ENCODE measurements at places on chromosomes 11 and 22.

GRCh38 chr11:79412761-79413160, 28.1 kb downstream of the TENM4 start:
- DNase-seq, result no peak

DNA sequence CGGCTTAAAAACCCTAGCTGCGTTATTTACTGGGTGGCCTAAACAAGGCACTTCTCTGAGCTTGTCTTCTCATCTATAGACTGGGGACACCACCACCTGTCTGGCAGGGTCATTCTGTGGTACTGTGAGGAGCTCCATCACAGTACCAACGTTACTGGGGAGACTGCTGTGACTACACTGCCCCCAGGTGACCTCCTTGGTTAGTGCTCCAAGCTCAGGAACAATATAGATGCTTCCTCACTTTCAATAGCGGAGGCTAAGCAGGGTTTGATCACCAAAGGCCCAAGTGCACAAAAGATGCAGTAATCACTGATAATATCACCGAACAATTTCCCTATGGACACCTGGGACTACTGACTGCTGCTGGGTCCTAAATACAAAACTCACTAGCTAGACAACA, 18.8 kb downstream of the PRPF19 start:
- DNase-seq, result no peak

DNA sequence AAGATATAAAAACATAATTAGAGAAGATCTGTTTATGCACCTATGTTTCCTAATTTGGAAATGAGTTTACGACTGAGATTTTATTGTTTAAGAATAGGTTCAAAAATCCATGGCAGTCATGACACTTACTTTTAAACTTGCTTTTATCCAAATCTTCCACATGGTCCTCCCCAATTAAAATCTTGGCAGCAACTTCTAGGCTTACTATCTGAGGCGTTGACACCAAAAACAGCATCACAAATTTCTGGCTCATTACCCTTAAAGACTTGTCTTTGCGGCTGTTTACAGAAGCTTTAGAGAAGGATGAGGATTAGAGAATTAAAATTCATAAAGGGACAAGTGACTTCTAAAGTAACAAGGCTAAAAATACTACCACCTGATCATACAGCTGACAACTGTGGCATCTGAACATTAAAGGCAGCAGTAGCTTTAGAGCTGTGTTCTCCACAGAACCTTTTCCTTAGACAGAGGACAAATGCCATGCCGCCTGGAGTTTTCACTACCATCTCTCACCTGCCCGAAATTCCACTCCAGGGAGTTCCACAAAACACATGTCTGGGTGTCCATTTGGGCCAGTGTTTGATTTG, 6.4 kb downstream of the E2F8 start:
- DNase-seq, result no peak

DNA sequence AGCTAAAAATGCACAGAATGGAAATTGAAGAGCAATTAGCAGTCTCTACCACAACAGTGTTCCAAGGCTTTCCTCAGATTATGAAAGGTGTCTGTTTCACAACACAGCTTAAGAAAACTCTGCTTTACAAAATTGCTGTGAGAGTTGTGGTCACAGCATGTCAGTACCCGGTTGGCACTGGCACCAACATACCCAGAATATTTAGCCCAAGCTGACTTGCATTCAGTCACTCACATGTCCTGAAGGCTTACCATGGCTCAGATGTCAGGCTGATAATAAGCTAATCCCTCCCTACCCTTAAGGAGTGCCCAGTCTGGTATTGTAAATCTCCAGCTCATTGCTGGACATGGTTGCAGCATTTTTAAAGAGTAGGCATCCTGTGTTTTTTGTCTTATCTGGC, 14.9 kb downstream of the NCR3LG1 start:
- no peak for DNase-seq

DNA sequence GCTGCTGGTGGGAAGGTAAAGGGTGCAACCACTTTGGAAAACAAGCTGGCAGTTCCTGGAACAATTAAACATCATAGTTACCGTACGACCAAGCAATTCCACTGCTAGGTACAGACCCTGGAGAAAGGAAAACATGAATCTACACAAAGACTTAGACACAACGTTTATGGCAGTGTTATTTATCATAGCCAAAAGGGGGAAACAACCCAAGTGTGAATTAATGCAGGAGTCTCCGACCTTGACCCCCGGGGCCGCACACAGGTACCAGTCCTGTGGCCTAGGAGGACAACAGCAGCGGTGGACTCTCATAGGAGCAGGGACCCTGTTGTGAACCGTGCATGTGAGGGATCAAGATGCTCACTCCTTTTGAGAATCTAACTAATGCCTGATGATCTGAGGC, 22.5 kb downstream of the PRDM10 start:
- no peak for DNase-seq

GRCh38 chr22:40857309-40857855, 434 bp downstream of the XPNPEP3 start:
- no peak for DNase-seq

DNA sequence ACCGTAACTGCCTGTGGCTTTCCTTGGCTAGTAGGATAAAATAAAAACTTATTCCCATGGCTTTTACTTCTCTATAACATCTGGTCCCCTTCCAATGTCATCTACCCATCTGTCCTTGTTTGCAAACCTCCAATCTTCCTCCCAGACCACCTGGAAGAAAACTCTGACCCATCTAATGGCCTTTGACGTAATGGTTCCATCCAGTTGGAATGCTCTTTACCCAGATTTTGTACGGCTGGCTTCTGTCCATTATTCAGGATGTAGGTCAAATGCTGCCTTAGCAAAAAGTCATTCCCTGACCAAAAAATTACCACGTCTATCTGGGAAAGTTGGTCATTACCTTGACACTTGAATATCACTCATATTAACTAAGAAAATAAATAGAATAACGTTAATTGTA, 577.9 kb upstream of the ANO5 start:
- no peak for DNase-seq

GRCh38 chr11:12893787-12894672, 115.1 kb upstream of the RASSF10 start:
- DNase-seq, result no peak

DNA sequence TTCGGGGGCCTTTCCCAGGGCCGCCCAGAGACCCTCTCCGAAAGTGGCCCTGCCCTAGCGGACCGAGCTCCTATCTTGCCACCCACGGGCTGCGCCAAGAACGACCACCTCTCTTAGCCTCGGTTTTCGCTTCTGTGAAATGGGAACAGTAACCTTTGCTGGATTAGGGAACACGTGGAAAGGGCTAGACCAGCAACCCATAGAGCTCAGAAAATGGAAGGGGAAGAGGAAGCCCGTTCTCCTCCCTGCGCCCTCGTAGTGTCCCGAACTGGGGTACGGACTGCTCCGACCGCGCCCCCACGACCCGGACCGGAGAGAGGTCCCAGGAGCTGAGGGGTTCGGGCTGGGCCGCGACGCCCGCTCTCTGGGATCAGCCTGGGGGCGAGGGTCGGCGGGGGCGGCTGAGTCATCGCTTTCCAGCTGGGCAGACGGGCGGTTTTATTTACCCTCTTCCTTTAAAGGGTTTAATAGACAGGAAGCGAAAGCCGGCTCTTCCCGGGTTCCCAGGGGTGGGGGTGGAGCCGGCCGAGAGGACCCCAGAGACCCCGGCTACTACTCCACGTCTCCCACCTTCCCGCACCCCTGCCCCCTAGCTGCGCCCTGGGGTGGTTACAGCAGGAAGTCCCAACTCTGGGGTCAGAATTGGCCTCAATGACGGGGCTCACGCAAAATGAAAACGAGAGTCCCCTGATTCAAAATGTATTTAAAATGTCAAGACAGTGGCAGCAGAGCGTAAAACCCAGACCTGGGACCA, 907 bp upstream of the PHLDA2 start:
- no peak for DNase-seq

DNA sequence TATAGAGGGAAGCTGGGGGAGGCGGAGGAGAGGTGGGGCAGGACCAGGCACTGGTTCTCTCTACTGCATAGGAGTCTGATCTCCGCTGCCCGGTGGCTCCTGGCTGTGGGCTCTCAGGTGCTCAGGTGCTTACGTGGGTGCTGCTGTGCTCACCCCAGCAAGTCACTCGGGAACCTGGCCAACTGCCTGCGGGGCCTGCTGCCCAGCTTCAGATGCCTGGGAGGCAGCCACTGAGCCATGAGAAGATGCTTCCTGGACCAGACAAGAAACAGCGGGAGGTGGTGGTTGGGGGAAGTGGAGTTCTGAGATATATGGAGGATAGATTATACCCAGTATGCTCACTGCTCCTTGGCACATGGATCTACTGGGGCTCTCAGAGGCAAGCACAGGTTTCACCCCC, 1303.4 kb downstream of the TBC1D22A start:
- no peak for DNase-seq

DNA sequence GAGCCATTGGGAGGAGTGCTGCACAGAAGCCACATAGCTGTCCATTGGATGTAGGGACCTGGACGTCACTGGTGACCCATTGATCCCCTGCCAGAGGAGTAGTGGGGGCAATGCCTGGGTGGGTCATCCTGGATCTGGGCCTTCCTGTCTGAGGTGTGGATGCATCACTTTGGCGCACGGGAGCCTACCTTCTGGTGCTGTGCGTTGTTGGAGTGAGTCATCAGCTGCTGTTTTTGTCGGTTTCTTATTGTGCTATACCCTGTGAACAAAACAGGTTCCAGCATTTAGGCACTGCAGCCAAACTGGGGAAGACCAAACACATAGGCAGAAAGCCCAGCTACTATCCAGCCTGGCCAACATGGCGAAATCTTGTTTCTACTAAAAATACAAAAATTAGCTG, 3.2 kb downstream of the TAF6L start:
- DNase-seq, result no peak

GRCh38 chr11:27673979-27674663, 26.1 kb downstream of the BDNF start:
- DNase-seq, result peak; percentile 32

DNA sequence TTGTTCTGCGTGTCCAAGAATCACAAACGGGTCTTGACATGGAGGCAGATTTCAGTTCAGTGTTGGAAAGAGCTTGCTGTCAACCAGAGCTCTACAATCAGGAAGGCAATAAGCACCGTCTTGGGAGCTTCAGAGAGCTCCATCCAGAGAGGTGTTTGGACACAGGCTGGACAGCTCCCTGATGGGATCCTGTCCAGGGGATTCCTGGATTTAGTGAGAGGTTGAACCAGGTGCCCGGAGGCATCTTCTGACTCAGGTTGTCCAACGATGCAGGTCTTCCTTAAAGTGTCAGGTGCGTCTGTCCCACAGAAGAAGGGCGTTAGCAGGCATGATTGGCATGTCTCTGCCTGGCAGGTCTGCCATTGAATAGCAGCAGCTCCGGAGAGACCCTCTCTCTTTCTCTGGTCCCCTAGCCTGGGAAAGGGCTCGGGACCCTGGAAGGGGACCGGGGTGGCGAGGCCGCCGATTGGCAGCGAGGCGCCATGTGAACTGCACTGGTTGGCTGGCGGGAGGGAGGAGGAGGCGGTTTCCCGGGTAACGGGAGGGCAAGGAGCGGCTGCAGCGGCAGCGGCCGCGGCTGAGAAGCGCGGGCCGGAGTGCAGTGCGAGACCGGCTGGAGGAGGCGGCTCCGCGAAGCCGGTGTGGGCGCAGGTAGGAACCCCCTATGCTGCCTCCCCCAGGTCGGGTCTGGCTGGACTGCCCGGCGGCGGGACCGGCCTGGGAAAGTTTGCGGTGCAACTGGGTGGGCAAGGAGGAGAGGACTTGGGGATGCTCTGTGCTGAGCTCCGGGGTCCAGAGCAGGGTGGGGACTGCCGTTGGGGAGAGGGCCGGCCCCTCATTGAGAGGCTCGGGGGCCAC, 104.1 kb upstream of the E2F8 start:
- no peak for DNase-seq

GRCh38 chr11:62456630-62457029, 37.8 kb downstream of the SCGB1A1 start:
- no peak for DNase-seq
